IMR-90 (cell line): ENCODE measurements at places on chromosomes 16 and 17. TPM values are rescaled to one million over a fixed set of nuclear protein-coding genes. Genes with fewer than 3 reads are reported as not detected.

The MC1R gene
- total RNA-seq = 3.8 and 4.4 TPM in 2 replicates

The ITGB3 gene
- total RNA-seq = 14.4 and 17.6 TPM in 2 replicates

The CTNS gene
- total RNA-seq = 4.7 and 6.9 TPM in 2 replicates

The ZNF750 gene
- total RNA-seq = not detected in 2 replicates

The SNAI3 gene
- not detected in 2 replicates for total RNA-seq

The DPEP3 gene
- total RNA-seq = not detected in 2 replicates

The TEKT5 gene
- not detected in 2 replicates for total RNA-seq

The SPN gene
- total RNA-seq = not detected in 2 replicates

The JMJD6 gene
- 24.4 and 31.9 TPM in 2 replicates for total RNA-seq

The EME2 gene
- 1.3 and 1.4 TPM in 2 replicates for total RNA-seq

The AOC2 gene
- total RNA-seq = 0.28 and 0.36 TPM in 2 replicates

The NECAB2 gene
- total RNA-seq = under 0.01 TPM in 1 of 2 replicates, not detected in the other

The SLC6A4 gene
- under 0.01 TPM in 1 of 2 replicates, not detected in the other for total RNA-seq

The CDT1 gene
- 3.2 and 4.7 TPM in 2 replicates for total RNA-seq

The LLGL2 gene
- total RNA-seq = 0.54 and 0.56 TPM in 2 replicates

The TMC5 gene
- total RNA-seq = not detected in 2 replicates

The KRTAP29-1 gene
- not detected in 2 replicates for total RNA-seq

The ACSM2A gene
- not detected in 2 replicates for total RNA-seq

The CMTM2 gene
- not detected in 2 replicates for total RNA-seq

The NPIPA8 gene
- 0.56 and 1.1 TPM in 2 replicates for total RNA-seq

The NKD1 gene
- under 0.01 TPM in 1 of 2 replicates, not detected in the other for total RNA-seq

The ARHGDIA gene
- 62.7 and 77.2 TPM in 2 replicates for total RNA-seq

The COX11 gene
- total RNA-seq = 29.4 and 43.6 TPM in 2 replicates

The SERPINF2 gene
- not detected in 2 replicates for total RNA-seq

The OR1A1 gene
- not detected in 2 replicates for total RNA-seq

The AIPL1 gene
- not detected in 2 replicates for total RNA-seq

The APOBR gene
- not detected in 2 replicates for total RNA-seq

The STX1B gene
- 3.9 TPM in 2 replicates for total RNA-seq

The GRB7 gene
- total RNA-seq = under 0.01 and 0.18 TPM in 2 replicates

The KREMEN2 gene
- total RNA-seq = not detected in 2 replicates

The CDH13 gene
- total RNA-seq = 45.8 and 74.7 TPM in 2 replicates

The RRAD gene
- 1.3 and 1.4 TPM in 2 replicates for total RNA-seq

The SPSB3 gene
- total RNA-seq = 9.1 and 10.6 TPM in 2 replicates

The LPCAT2 gene
- total RNA-seq = 8.6 and 15.6 TPM in 2 replicates

The CCL1 gene
- total RNA-seq = not detected in 2 replicates

The ACAP1 gene
- total RNA-seq = under 0.01 and 0.83 TPM in 2 replicates

The GLYR1 gene
- total RNA-seq = 26.0 and 27.8 TPM in 2 replicates

The NPIPA2 gene
- total RNA-seq = not detected in 2 replicates

The NT5C3B gene
- 83.0 and 92.7 TPM in 2 replicates for total RNA-seq

The CCT6B gene
- total RNA-seq = 0.72 and 1.7 TPM in 2 replicates

The CUEDC1 gene
- 4.1 and 4.2 TPM in 2 replicates for total RNA-seq

The GCGR gene
- total RNA-seq = not detected in 2 replicates
